HT-29 (cell line): ENCODE measurements at places on chromosomes 1 and 21.

DNA sequence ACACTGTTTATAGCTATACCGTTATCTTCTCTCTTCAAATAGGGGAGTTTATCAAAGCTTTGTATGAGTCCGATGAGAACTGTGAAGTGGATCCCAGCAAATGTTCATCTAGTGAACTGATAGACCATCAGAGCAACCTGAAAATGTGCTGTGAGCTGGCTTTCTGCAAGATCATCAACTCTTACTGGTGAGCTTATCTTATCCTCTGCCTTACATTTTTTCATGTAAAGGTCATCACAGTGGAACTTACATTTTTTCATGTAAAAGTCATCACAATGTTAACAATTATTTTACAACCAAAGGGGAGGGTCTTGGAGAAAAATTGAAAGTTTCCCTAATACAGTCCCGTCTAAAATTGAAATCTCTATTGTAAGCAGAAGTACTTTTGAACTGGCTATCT is 45.2 kb downstream of the CLEC20A start:
- DNase-seq: no peak

DNA sequence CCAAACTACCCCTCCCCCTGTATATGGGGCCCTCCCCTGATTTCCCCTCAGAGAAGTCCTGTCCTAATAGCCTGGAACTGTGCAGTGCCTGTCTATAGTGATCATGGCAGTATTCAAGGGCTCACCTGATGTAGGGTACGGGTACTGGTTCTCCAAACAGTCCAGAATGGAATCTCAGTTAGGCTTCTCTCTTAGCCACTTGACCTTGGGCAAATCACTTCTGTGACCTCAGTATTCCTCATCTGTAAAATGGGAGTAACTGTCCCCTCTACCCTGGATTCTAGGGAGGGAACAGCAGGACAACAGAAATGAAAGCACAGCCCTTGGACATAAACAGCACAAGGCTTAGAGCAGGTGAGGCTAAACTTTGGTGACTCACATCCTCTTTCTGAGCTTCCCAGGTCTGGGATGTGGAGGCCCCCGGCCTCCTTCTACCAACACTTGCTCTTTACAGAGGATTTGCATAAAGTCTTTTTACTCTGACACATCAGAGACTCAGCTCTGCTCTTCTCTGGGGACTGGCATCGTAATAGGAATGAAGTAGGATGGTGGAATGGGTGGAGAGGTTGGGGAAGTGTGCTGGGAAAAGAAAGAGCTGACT is 20.0 kb upstream of the PDZK1IP1 start:
- DNase-seq: no peak

DNA sequence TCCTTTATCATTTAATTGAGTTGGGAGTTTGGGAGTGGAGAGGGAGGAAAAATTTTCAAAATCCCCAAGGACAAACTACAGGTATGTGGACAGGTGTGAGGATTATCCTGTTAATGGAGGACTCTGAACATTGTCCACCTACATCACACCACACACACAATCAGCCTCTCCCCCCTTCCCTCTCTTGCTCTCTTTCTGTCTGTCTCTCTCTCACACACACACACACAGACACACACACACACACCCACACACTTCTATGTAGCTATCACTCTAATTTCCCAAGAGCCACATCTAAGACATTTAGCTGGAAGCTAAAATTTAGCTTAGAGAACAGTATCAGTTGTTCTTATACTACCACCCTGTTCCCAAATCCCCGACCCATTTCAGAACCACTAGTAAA is 1.5 kb downstream of the S100A8 start:
- DNase-seq: no peak

DNA sequence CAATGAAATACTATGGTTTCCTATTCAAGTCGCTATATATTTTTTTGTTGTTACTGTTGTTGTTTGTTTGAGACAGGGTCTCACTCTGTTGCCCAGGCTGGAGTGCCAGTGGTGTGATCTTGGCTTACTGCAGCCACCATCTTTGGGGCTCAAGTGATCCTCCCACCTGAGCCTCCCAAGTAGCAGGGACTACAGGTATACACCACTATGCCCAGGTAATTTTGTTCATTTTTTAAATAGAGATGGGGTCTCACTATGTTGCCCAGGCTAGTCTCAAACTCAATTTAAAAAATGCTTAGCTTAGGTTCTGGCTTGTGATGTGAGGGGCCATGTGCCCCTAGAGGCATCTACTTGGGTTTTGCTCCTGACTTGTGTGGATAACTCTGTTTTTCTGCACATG is 9.8 kb downstream of the RABIF start:
- no peak for DNase-seq

GRCh38 chr21:45261093-45261492 is 26.6 kb downstream of the POFUT2 start:
- DNase-seq: no peak

GRCh38 chr1:182286761-182287160 is 104.8 kb downstream of the GLUL start:
- DNase-seq: no peak

- DNase-seq: peak; percentile 83
Observed at GRCh38 chr1:63327417-63328054, 5.2 kb downstream of the FOXD3 start.

DNA sequence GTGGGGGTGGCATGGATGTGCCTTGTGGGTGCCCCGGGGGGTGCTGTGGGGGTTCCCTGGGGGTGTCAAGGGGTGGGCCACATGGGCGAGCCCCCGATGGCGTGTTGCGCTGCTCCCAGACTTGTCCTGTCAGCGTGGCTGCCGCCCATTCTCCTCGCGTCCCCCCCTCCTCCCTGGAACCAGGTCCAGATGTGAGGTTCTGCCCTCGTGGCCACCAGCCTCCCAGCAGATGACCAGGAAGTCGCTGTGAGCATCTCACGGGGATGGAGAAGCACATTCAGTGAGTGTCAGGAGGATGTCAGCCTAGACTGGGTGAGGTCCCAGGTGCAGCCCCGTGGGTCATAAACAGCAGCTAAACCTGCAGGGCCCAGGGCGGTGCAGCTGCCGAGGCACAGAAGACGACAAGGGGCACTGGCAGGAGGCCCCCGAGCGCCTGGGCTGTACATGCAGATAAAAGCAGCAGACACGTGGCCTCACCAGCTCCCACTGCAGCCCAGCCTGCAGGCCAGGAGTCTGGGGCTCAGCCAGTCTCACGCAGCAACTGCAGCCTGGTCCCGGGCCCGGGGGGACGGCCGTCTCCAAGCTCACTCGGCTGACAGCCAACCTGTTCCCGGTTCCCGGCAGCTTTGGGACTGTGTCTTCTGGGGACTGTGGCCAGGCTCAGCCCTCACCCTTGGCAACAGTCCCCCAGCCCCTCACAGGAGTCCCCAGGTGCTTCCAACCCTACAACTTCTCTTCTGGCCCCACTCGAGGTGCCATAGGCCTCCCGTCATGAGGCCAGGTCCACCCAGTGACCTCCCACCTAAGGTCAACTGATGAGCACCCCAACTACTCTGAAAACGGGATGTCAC is 17.5 kb upstream of the COL6A2 start:
- no peak for DNase-seq

DNA sequence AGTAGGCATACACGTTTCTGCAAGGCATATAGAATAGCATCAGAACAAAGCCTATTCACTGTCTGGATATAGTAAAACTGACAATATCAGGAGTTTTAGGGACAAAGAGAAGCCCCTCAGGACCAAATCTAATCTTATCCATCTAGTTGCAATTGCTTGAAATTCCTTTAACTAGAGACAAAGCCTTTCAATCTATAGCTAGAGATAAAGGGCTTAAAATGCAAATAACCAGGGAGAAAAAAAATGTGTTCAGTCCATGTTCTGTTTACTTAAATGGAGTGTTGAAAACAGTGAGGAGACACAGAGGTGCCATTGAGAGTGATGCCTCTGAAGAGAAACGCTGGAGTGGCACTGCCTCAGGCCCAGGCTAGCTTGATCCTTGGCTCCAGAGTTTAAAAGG is 286.1 kb downstream of the DPYD start:
- DNase-seq: no peak

- DNase-seq: no peak
Observed at GRCh38 chr21:15211491-15212133, 146.8 kb upstream of the NRIP1 start.

GRCh38 chr1:1782399-1783221 is 4.3 kb upstream of the NADK start:
- DNase-seq: peak; percentile 87

- peak; percentile 35 for DNase-seq
Observed at GRCh38 chr1:19484338-19484797, 971 bp downstream of the CAPZB start.
